ENCODE measurements at places on chromosomes 4 and X.

- no peak for DNase-seq
Observed at GRCh38 chr4:16884673-16885460, 13.6 kb downstream of the LDB2 start.

GRCh38 chrX:108160309-108160708 lies 68.7 kb downstream of the ATG4A start:
- no peak for DNase-seq

GRCh38 chr4:172740434-172740833 lies 428.2 kb upstream of the GALNT7 start:
- DNase-seq, result no peak

- no peak for DNase-seq
Observed at GRCh38 chr4:2360396-2360730, 58.1 kb downstream of the ZFYVE28 start.

DNA sequence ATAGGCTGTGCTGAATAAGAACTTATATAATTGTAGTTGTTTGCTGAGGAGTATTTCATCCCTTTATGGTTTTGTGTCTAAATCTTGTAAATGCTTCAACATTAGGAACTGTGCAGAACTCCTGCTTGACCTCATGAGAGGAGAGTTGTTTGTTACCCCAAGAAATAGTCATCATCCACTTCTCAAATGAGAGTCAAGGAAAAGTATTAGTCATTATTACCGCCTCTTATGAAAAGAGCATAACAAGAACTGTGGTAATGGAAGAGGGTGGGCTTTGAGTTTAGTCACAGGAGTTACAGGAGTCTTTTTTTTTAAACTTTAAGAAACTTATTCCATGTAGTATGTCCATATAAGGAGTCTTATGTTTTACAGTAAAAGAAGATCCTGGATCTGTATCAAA lies 132.9 kb downstream of the RAP1GDS1 start:
- DNase-seq, result no peak

GRCh38 chr4:78512357-78512920 lies 39.1 kb upstream of the ANXA3 start:
- no peak for DNase-seq

DNA sequence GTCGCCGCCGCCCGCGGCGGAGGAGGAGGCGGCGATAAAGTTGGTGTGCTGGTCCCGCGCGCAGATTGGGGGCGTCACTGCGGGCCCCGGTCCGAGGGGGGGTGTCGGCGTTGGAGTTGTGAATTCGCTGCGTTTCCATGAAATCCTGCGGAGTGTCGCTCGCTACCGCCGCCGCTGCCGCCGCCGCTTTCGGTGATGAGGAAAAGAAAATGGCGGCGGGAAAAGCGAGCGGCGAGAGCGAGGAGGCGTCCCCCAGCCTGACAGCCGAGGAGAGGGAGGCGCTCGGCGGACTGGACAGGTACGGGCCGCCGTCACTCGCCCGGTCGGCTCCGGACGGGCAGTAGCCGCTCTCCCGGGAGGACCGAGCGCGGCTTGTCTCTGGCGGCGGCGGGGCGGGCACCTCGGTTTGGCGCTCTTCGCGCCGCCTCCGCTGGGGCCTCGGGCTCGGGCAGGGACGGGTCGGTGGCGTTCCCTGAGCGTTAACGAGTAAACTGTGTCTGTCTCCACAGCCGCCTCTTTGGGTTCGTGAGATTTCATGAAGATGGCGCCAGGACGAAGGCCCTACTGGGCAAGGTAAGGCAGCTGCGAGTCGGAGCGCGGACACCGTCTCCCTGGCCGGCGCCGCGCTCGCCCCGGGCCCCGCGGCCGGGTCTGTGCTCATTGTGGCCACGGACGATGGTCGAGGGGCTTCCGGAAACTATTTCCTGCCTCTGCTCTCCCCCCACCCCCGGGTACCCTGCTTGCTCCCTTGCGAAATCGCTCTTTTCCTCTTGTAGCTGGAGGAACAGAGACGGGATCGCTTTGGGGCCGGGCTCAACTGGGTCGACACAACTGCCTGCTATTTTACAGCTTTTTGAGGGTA lies 658 bp downstream of the KDM6A start:
- no peak for DNase-seq

DNA sequence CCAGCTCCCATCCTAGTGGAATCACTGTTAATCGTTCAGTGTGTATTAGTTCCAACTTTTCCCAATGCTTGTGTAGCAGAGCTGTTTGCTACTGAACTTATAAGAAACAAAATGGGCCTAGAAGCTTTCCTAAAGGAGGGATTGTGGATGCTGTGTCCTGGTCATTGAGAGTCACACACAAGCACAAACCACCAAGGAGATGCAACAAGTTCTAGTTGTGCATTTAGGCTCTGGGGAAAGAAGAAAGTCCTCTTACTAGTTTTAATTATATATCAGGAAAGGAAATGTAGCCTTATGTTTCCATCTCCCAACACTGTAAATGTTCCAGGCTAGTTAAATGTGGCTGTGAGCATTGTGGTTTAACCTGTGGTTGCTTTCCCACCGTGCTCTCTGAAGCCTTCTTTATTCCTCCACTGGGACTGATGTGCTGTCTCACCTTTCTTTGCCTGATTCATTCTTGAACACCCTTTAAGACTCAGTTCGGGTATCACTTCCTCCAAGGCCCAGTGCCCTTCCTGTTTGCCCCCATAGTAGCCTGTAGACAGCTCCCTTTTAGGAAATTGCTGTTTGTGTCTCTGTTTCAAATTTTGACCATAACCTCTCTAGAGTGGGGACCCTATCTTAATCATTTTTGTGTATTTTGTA lies 34.3 kb downstream of the ATP10D start:
- DNase-seq, result no peak

GRCh38 chr4:89664521-89664920 lies 172.4 kb downstream of the SNCA start:
- no peak for DNase-seq

GRCh38 chr4:106316773-106317409 lies 541 bp downstream of the AIMP1 start:
- DNase-seq, result no peak

- peak; percentile 22 for DNase-seq
Observed at GRCh38 chr4:44447563-44448504, 775 bp downstream of the KCTD8 start.

DNA sequence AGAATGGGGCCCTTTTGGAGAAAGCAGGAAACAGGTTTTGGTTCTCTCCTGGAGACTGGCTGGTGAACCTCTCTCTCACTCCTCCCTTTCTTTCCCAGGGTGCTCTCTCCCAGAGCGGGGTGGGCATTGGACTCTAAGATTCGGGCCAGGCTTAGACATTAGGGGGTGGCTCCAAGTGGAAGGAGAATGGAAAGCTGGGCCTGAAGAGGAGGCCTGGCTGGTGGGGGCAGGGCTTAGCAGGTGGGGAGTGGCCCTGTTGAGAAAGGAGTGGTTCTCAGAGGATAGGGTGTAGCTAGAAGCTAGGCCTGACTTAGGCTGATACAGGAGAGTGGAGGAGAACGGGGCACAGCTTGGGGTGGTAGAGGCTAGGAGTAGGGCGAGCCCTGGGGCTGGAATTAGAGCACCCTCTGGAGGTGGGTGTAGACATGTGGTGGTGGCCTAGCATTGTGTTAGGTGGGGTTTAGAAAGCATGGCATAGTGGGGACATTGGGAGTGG lies 5.7 kb downstream of the PLP2 start:
- DNase-seq, result no peak

GRCh38 chr4:73034896-73035295 lies 34.6 kb downstream of the COX18 start:
- DNase-seq, result no peak

DNA sequence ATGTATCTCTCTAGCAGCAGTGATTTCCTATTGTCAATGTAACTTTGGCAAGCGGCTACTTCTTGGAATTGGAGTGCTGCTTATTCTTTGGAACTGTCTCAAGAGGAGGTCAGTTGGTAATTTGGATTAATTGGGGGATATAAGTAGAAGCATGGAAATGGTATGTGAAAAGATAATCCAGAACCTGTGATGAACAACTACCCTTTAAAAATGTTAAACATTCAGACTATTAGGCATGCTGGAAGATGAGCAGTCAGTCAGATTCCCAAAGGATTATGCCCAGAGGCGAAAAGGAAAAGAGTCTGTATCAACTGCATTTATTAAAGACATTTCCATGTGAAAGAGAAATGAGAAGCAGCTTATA lies 62.5 kb downstream of the SEC24D start:
- DNase-seq, result no peak

DNA sequence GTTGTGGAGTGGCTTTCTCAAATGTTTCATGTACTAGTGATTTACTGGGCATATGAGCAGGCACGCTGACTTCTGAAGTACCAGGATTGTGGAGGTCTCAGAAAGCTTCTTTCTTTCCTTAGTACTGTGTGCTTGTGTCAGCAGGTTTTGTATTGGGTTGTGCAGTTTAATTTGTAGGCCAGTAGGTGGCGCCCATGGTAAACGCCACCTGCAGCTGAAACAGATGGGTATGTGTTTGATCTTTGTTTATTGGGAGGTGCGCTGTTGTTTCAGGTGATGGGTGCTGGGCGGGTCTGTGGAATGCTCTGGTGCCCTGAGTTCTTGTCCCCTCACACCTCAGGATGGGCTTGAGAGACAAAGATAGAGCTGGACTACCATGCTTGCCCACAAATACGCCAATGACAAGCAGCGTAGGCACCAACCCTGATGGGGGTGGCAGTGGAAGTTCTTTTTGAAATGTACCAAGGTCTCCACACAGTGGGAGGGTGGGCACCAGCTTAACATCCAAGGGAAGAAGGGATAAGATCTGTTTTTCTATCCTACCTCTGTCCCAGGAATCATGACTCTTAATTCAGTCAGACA lies 141.5 kb downstream of the RPS6KA6 start:
- DNase-seq, result no peak

DNA sequence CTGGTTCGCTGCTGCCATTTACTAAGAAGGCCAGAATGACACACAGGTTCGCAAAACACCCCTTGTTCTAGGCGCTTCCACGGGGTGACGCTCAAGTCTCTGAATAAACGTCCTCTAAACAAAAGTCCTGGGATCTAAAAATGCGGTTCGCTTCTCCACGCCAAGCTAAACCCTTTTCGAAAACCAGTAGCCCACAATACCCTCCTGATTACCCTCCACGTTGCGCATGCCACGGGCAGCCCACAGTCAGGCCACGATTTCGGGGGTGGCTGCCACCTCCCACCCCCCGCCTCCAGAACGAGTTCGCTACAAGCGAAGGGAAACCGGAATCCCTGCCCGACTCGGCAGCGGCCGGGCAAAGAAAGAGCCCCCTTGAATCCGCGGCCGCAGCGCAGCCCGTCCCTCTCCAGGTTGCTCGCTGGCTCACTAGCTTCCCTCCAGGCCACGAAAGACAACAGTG lies 423 bp downstream of the RPL39 start:
- peak; percentile 19 for DNase-seq

- DNase-seq, result peak; percentile 8
Observed at GRCh38 chr4:123068081-123068480, 145.7 kb upstream of the NUDT6 start.

DNA sequence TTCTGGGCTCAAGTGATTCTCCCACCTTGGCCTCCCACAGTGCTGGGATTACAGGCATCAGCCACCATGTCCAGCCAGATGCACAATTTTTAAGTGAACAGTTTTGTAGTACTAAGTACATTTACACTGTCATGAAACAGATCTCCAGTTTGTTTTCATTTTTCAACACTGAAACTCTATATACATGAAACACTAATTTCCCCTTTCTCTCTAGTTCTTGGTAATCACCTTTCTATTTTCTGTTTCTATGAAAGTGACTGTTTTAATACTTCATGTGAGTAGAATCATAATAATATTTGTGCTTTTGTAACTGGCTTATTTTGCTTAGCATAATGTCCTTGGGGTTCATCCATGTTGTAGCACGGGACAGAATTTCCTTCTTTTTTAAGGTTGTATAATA lies 237.4 kb downstream of the CAMK2D start:
- DNase-seq, result no peak

DNA sequence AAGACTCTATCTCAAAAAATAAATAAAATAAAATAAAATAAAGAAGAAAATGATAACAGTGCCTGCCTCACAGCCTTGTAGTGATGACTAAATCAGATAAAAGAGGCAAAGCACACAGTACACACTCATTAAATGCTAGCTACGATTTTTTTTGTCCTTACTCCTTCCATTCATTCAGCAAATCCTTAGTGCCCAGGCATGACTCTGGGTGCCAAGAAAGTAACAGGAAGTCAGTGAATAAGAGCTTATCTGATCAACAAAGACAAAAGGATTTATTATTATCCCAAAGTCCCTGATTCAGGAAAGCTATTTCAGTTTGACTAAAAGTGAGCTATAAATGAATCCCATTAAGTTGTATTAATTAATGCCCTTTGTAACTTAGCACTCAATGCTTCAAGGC lies 92.7 kb downstream of the SH3KBP1 start:
- DNase-seq, result no peak

DNA sequence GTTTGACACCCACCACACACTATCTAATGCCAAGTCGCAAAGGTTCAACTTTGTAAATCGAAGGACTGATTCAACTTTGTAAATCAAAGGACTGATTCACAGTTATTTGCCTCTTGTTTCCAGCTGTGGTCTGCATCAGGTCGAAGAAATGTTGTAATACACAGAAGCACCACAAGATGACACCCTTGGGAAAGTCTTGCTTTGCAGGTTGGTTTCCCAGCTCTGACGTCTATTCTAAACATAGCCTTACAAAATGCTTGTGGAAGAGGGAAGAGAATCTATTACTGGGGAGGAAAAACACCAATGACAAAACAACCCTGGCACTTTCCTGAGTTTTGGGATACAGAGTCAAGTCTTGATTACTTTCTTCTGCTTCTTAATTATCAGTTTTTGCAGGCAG lies 35.3 kb downstream of the SUPT20HL1 start:
- DNase-seq, result peak; percentile 36

DNA sequence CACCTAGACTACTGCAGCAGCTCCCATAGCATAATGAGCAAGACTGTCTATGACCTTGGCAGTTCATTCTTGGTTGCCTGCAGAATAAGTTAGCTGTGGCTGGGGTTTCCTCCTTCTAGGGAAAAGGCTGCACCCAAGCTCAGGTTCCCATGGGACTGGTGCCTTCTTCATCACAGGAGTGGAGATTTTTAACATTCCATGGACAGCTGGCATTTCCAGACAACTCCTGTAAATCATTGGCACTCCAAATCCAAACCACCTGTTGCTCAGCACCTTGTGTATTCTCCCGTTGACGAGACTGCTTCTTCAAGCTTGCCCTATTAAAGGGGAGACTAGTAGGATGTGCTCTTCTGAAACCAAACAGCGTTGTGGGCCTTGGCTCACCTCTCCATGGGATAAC lies 7.8 kb upstream of the NUP54 start:
- no peak for DNase-seq
